ENCODE measurements at places on chromosomes 6 and 20.
A peak's percentile ranks its signal among the peaks of the same experiment; 100 is the strongest.

DNA sequence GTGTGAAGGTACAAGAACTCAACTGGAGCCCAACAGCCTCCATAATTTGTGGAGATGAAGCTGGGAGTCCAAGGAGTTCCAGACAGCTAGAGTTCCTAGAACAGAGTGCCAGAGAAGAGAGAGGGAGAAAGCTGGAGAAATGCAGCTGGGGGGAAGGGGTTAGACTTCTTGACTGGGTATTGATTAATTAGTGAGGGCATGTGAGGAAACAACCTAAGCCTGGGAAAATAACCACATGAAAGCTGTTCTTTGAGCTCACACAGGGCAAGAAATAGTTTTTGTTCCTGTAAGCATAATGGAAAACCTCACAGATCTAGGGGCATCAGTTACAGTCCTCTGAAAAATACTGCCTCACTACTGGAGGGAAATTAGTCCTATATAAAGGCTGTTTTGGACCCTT, 230.5 kb upstream of the FKBP1C start:
- DNase-seq, result no peak

GRCh38 chr6:134449781-134450180, 131.9 kb upstream of the SGK1 start:
- DNase-seq, result no peak

- DNase-seq, result peak; percentile 29
Observed at GRCh38 chr6:119129148-119129967, 50.9 kb upstream of the FAM184A start.

- no peak for DNase-seq
Observed at GRCh38 chr6:31948753-31949413, 3.0 kb downstream of the CFB start.

DNA sequence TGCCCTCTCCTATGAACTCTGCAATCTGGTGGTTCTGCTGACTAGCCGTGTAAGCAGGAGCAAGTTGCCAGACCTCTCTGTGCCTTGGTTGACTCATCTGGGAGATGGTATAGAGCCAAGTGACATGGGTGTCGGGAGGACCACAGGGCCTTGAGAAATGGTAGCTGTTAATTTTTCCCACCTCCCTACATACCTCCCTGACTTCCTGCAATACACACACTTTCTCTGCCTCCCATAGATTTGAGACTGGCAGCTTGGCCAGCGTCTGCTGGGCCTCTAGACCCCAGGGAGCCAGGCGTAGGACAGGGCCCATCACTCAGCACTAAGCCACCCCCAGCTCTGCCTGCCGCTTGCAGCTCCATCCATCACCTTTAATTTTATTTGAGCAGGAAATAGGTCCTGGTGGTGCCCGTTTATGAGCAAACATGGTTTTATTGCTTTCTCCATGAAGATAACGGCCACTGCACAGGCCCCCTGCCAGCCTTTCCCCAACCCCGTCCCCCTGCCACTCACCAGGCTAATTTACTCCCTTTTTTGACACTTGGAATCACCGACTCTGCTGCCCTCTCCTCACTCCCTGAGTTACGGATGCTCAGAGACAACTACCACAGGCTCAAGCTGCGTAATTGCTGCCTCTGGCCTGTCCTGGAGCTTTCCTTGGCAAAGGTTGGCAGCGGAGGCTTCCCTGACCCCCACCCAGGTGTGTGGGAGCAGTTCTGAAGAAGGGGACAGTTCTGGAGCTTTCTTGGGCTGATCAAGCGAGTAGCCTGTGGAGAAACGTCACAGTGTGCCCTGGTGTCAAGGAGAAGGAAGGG, 11.1 kb downstream of the GLP1R start:
- no peak for DNase-seq

DNA sequence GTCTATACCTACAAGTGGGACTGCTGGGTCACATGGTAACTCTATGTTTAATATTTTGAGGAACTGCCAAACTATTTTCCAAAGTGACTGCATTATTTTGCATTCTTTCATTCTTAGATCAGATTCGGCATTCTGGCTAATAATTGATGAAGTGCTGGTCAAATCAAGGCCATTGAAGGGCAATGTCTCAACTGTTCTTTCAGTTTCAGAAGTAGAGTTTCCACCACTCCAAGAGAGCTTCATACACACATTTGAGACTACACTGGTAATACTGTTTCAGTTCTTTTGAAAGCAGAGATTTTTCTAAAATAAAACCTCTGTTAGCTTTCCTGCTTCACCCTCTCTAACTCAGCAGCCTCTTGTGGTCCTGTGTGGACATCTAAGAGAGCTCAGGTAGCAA, 154.5 kb downstream of the CFAP61 start:
- no peak for DNase-seq

DNA sequence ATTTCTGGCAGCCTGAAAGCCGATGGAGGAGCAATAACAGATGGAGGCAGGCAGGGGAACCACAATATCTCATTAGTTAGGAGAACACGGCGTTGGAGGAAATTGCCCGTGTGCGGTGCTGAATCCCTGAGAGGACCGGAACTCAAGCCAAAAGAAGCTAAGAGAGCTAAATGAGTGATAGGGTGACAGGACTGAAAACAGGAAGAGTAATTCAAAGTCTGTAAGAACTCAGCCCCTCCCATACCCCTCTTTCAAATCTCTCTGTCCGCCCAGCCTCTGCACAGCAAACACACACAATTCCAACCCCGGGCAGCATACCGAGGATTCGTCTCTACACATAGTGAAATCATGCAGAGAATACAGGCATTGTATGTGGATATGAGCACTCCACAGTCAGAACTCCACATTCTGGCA, 2.6 kb upstream of the IPCEF1 start:
- no peak for DNase-seq

- DNase-seq, result no peak
Observed at GRCh38 chr6:121515630-121516265, 80.3 kb downstream of the GJA1 start.

DNA sequence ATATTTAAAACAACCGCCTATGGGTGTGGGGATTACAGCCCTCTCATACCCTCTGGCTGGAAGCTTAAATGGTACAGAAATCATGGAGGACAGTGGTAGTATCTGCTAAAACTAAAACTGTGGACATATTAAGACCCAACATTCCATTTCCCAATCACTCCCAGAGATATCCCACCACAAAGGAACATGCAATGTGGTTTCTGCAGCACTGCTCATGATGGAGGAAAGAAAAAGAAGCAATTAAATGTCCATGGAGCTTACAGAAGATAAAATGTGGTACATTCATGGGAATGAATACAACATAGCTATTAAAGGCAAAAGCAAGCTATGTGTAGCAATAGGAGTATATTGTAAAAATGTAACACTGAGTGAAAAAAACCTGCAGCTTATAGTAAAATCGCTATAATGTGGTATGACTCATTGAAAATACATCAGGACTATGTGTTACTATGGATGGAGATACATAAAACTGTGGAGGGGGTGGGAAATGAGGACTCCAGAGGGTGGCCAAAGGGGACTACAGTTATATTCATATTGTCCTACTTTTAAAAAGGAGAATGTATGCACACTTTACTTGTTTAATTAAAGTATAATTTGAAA, 22.9 kb upstream of the NNAT start:
- DNase-seq, result no peak

DNA sequence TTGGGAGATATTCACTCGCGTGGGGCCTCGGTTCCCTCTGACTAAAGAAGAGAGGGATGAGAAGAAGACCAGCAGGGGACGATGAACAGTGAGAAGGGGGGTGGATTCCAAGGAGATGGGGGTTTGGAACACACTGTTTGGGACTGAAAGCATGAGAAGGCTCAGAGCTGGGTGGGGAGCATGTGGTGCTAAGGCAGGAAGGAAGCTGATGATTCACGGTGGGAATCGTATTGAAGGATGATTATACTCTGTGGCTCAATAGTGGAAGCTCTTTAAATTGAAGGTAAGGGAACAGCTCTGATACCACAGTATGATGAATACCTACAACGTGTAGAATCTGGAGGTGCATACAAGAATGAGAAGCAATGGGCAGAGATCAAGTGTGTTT, 117.5 kb upstream of the KCNK16 start:
- DNase-seq, result no peak

DNA sequence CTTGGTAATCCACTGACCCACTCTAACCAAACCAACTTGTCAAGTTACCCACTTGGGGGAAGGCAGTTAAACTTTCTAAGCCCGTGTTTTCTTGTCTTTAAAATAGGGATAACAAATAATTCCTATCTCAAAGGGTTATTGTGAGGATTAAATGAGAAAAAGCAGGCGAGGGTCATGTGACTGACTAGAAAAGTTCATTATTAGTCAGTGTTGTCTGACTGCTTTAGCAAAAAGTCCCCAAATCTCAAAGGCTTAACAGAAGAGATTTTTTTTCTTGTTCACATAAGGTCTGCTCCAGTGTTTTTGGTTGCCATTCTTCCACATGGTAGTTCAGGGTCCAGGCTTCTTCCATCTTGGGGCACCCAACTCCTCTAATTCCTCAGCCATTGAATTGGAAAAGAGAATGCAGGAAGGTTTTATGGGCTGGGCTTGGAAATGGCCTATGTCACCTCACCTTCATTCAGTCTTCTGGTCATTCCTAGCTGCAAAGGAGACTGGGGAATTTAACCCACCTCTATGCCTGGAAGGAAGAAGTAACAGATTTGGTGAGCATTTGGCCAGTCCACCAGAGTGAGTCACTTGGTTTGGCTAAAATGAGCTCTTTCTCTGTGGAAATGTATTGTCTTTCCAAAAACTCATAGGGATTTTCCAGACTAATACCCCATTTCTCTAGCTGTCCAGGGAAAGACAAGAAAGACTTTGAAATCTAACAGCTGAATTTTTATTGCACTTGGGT, 77.0 kb downstream of the CAP2 start:
- no peak for DNase-seq

- DNase-seq, result no peak
Observed at GRCh38 chr20:40815156-40816038, 126.4 kb upstream of the MAFB start.

DNA sequence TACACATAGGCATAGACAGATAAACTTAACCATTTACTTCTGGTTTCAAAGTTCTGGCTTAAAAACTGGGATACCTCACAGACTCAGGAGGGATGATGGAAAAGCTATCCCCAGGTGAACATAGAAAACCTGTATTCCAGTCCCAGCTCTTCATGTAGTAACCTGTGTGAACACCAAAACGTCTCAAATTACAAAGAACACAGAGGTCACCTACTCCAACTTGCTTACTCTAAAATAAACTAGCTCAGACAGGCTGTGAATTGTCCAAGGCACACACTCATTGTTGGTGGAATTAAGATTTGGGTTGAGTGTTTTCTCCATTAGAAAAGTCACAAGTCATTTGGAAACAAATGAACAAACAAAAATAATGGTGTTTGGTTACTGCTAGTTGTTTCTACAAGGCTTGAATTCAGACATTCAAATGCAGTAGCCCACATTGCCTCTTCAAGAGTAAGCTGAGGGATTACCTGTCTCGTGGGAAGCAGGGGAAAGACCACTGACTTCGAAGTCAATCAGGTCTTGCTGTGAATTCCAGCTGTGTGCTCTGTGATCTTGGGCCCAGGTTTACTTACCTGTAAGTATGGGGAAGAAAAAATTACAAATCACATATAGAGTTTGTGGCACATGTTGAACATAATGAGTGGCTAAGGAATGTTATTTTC, 48.2 kb upstream of the LRRC1 start:
- peak; percentile 11 for DNase-seq

- no peak for DNase-seq
Observed at GRCh38 chr6:136404627-136405419, 115.2 kb upstream of the BCLAF1 start.

GRCh38 chr6:21586740-21587178, 6.8 kb upstream of the SOX4 start:
- DNase-seq, result no peak

GRCh38 chr6:43748765-43749164, 21.2 kb upstream of the VEGFA start:
- DNase-seq, result no peak

- no peak for DNase-seq
Observed at GRCh38 chr20:59235226-59235625, 65.2 kb upstream of the EDN3 start.

- DNase-seq, result no peak
Observed at GRCh38 chr6:6331393-6331792, 10.9 kb upstream of the F13A1 start.

DNA sequence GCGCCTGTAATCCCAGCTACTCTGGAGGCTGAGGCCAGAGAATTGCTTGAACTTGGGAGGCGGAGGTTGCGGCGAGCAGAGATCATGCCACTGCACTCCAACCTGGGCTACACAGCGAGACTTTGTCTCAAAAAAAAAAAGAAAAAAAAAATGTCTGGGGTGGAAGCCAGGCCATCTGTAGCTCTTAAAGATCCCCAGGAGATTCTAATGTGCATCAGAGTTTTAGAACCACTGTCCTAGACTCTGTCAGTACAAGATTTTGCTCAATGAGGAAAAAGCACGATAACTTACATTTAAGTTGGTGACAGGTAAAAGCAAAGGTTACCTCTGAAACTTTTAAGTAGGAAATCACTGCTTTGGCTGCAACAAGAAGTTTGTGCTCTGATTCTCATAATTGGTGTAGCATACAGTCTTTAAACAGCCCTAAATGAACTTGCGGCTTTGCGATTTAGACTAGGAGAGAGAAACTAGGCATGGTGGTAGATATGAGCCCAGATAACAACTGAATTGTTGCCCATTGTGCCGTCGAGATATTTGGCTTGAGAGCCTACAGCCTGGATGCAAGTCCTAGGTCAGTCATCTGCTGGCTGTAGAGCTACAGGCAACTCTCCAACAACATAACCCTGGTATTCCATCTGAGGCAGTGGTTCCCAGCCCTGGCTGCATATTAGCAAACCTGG, 67.2 kb downstream of the BACH2 start:
- DNase-seq, result no peak

DNA sequence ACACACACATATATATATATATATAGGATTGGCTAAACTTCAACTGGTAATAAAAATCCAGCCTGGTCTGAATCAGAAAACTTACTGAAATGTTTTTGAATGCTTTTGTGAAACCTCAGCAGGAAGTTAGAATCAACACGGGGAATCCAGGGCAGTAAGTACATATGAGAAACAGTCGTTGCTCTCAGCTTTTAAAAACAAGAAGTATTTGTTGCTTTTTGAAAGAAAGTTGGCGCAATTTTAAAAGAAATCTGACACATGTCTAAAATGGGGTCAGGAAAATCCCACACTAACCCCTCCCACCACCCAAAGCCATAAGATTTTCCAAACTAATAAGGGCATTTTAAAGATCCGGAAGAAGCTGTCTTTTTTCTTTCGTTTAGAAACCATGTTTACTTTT, 11.5 kb upstream of the CCDC170 start:
- DNase-seq, result no peak

- DNase-seq, result no peak
Observed at GRCh38 chr6:64591676-64592036, 956.1 kb downstream of the PHF3 start.

- no peak for DNase-seq
Observed at GRCh38 chr20:24684956-24685691, 215.7 kb downstream of the SYNDIG1 start.

- DNase-seq, result no peak
Observed at GRCh38 chr6:152034631-152035030, 227.1 kb downstream of the ESR1 start.

DNA sequence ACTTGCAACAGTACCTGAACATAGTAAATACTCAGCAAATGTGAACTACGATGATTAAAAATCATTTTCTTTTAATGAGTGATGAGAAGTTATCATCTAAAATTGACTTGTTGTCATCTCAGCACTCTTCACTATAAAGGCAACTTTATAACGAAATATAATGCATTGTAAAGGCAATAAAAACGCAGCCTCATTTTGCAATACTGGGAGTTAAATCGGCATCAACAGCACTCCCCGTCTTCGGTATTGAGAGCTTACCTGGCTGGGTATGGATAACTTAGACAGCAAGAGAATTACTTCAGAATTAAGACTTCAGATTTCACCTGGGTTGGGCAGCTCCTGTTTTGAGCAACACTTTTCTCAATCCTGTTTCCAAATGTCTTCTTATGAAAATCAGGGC, 20.8 kb downstream of the NKX2-2 start:
- no peak for DNase-seq
